ENCODE measurements at places on chromosomes 4 and X.

DNA sequence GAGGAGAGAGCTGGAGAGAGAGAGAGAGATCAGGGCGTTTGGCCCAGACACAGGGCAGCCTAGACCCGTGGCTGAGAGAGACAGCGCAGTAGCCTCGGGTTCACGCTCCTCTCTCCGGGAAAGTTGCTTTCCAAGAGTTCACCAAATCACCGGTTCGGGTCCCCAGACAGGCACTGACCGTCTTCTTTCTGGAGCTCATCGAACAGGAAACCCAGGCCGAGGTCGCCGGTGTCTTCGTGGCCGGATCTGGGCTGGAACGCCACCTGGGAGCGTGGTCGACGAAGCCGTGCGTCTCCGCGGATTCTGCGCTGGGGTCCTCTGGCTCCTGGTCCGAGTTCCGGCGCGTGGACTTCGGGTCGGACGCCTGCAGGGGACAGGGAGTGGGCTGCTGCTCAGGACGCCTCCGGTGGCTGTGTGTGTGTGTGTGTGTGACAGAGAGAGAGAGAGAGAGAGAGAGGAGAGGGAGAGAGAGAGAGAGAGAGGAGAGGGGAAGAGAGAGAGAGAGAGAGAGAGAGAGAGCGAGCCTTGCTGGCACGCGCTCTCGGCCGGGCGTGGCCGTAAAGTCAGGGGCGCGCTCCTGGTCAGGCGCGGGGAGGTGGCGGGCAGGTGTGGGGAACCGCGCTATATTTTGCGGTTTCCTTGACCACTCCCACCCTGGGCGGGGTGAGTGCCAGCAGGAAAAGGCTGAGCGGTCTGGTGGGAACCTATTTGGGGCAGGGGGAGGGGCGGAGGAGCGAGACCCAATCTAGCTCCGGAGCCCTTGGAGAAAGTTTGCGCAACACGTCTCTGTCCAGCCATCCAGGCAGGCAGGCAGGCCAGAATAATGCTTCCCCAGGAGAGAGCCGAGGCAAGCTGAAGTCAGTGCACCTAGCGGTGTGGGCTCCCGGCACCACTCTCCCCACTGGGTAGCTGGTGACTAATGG lies 62.1 kb downstream of the RHOXF2B start:
- no peak for DNase-seq

DNA sequence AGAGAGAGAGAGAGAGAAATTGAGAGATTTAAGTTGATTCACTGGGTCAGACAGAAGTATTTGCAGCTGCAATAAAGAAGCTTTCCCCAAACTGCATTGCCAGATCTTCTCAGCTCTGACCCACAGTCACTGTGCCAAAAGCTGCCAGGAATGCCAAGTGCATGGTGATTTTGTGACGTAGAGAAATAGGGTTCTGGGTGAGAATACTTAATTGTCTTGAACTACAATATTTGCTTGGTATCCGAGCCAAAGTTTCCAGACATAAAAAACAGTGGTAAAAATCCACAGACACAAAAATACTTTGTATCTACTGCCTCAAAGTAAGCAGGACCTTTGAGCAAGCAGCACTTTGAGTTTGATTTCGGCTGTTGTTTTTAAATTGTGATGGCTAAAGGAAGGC lies 331.1 kb downstream of the GRID2 start:
- DNase-seq = no peak

DNA sequence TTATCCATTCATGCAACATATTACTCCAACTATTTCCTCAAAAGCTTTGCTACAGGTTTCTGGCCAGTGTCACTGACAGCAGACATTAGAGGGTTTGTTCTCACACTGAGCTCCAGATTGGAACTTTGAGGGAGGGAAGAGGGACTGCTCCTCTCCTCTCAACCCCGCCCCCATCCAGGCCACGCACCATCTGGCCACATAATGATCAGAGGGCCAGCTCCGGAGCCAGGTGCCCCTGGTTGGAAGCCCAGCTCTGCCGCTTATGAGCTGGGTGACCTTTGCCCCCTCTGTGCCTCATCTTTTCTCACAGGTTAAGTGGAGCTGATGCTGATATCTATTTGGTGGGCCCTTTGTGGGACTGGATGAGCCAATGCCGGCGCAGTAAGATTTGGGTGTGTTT lies 55.8 kb downstream of the C4orf50 start:
- DNase-seq = no peak

DNA sequence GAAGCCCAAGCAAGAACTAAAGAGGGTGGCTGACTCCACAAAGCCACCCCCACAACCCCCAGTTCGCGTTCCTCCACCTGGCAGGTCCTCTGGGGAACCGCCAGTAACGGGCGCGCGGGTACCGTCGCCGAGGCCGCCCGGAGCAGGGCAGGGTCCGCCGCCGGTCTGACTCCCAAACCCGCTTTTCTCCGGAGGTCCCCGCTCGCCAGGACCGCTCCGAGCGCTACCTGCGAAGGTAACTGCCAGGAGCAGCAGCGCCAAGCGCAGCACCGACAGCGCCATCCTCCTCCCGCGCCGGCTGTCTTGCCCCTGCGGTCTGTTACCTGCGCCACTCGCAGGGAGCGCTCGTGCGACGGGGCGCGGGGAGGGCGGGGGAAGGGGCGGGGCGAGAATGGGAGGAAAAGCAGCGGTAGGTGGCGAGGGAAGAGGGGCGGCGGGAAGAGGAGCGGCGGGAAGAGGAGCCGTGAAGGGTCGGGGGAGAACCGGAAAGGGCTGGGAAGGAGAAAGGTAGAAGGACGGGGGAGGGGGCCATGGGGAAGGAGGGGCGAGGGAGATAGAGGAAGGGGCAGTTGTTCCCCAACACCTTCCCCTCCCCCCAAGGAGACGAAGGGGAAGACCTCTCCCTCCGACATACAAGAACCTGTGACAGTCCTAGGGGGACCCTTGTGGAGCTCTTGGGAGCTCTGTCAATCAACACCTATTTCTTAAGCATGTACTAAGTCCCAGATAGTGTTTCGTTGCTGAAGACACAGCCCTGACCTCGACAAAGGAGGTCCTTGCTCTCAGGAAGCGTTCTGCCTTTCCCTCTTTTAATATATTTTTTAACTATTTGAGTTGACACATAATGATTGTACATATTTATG lies at the start of gene SPINK2:
Gene SPINK2, minus strand, starts transcription at position 321 of the 863 bp plus-strand sequence. Its CDS starts 39 bp downstream, at position 282.
- no peak for DNase-seq

GRCh38 chr4:2800691-2801596 lies 8.1 kb downstream of the SH3BP2 start:
- DNase-seq = peak; percentile 55

DNA sequence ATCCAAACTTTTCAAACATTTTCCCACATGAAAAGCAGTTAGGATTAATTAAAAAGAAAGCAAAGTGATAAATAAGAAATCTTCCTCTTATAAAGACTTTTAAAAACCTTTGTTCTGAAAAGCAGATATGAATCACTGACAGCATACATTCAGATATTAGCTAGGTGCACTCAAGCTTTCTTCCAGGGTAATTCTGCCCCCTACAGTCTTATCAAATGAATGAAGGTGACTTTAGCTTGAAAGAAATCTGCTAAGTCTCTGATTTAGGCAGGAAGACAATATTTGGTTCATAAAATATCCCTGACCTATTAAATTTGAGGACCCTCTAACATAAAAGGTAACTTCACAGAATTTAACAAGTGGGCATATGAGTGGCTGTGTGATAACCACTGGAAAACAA lies 209.1 kb upstream of the FAM47A start:
- no peak for DNase-seq

DNA sequence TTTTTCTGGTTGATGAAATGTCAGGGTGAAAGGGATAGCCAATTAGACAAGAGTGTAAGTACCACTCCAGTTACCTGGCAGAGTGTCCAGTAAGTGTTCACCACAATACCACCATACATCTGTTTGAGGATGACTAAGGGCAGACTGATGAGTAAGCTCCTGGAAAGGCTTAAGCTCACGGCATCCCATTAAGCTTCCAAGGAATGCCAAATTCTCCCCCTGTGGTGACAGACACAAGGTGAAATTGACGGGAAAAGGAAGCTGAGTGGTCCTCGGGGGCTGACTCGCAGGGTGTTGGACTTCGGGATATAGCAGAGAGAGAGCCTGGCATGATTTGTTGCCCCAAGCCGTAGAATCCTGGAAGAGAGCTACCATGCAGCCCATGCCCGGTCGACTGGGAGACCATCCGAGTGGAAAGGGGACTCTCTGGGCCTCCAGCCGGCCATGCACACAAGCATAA lies 7.6 kb upstream of the BST1 start:
- no peak for DNase-seq

DNA sequence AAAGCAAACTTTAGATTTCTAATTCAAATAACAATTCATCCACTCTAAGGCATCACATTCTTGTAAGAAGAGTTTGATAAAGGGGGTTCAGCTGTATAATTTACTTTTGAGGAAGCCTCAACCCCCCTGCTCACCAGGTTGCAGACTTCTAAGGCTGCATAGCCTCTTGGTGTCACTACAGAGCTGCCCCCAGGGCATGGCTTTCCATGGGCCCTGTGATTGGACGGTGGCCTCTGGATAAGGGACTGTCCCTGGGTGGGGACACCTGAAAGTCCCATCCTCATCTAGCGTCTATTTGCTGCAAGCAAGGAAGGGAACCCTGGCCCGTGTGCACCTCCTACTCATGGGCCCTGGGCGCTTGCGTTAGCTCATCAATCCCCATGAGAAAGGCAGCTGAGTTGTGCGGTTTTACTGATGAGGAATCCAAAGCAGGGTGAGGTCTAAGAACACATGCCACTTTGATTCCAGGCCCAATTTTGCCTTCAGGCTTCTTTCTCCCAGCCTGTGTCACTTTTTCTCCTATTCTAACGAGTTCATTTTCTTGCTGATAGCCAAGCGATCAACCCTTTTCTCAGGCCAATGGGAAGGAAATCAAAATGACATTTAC lies 51.8 kb downstream of the SCML1 start:
- DNase-seq = no peak

DNA sequence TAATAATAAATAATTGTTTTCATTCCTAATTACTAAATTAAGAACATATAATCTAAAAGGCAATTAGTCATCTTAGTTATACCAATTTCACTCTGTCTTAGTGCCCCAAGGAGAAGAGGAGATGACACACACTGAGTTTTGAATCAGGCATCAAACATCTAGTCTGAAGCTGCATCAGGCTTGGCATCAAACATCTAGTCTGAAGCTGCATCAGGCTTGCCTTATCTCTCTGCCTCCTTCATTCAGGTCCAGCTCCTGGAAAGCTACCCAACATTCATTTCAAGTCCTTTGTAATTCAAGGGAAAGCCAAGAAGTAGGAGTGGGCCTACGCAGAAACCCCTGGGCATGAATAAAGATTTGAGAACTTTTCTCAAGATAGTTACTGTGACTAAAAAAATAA lies 62.2 kb downstream of the SH3RF1 start:
- no peak for DNase-seq

DNA sequence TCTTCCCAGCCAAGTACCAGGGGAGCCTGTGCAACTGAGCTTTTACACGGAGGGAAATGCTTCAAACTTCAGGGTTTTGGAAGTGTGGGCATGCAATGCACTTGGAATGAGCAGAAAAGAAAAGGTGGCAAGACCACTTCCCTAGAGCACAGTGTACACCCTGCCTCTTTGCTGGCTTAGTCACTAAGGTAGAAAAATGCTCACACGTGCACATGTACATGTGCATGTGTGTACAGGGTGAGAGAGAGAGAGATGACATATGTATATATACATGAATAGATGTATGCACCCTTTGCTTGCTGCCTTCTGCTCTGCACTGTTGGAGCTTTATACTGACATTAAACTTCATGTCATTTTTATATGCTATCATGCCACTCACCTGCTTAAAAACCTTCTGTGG lies 7.9 kb upstream of the KLF3 start:
- no peak for DNase-seq

Data from caudate nucleus (tissue), 63 donors.